ENCODE measurements at places on chromosomes 16 and 17.

- DNase-seq: no peak
Measured at GRCh38 chr16:80274576-80275191, 266.1 kb upstream of the DYNLRB2 start.

- DNase-seq: no peak
Measured at GRCh38 chr16:86191663-86192062, 292.7 kb downstream of the IRF8 start.

DNA sequence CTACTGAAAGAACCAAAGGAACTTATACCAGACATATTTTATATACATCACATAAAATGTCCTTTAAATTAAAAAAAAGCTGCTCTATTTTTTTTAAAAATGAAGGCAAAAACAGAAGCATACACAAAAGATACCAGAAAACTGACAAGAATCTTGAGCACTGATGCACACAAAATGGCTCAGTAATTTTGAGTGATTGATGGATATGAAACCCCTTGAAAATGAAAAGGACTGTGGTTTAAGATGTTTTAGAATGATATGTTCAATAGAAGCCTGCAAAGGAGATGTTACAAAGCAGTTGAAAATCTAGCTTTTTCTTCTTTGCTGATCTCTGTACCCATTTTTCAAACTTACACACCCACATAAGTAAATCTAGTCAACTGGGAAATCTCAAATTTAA, 2.7 kb downstream of the C16orf87 start:
- no peak for DNase-seq

DNA sequence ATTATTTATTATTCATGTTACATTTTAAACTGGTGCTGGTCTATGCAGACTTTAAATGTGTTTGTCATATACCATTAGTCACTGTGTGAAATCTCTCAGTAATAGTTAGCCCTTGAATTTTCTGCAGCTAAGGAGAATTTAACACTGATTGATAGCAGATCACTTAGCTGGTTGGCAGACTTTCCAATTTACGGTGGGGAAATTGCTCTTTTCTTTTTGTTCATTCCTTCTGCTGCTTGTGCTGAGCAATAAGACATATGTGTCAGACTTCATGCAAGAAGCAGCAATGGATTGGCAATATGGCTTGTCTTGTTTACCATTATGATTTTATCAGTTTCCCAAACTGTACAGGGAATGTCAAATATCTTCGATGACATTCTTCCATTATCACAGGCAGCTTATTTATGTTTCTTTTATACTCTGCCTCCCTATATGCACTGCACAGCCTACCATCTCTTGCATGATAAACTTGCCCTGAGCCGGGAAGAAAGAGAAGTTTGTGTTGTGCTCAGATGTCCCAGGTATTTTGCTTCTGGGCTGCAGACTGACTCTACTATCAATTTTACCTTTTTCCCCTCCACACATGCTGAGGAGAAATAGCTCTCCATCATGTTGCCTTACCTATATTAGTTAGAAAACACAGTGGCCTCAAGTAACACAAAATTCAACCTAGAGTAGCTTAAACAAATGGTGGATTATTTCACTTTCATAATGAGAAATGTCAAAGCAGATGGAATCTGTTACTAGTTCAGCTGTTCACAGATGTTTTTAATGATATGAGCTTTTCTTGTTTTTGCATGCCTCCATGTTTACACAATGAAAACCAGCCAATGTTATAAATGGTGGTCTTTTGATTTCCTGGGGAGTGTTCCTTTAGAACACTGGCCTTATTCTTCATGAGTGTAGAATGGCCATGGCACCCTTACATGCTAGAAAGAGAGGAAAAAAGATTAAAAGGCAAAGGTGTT, 968.1 kb upstream of the GOT2 start:
- DNase-seq: peak; percentile 9
